ENCODE measurements at places on chromosomes 5 and 9.
A peak's percentile ranks its signal among the peaks of the same experiment; 100 is the strongest.

DNA sequence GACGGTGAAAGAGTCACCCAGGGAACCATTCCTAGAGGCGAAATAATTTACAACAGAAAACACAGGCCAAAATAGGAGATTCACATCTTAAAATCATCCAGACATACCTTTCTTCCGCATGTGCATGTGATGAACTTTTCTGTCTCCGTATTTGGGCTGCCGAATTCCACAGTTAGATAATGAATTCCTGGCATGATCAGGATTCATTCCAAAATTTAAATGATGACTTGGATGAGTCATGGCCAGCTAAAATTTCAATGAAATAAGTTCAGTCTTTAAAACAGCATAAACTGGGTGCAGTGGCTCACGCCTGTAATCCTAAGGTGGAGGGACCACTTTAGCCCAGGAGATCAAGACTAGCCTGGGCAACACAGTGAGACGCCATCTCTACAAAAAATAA lies 82.7 kb downstream of the DROSHA start:
- DNase-seq, result no peak

DNA sequence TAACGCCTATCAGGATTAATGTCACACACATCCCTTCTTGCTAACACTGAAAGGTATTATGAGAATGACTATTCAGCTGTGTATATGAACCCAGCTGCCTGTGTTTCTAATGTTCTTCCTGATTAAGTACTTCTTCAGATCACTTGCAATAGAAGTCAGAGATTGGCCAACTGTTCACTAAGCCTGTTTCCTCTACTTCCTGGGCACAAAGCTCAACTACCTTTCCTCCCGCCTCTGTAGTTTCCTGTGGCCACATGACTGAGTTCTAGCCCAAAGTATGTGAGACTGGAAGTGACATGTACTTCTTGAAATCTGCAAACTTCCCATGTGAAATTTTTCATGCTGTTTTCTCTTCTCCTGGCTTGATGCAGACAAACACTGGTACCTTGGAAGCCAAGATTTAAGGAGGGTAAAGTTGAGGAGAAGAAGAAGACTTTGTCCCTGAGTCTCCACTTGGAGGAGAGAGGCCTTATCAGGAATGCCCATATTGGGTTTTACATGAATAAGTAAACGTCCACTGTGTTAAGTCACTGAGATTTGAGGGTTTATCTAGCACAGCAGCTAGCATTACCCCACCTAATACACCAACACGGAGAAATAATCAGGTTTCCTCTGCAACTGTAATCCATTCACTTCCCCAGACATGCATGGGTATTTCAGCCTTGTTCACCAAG lies 58.6 kb downstream of the SLIT3 start:
- DNase-seq, result no peak

- DNase-seq, result peak; percentile 10
These were observed 1.0 kb downstream of the GGTA1 start for GRCh38 chr9:121498487-121499176.

DNA sequence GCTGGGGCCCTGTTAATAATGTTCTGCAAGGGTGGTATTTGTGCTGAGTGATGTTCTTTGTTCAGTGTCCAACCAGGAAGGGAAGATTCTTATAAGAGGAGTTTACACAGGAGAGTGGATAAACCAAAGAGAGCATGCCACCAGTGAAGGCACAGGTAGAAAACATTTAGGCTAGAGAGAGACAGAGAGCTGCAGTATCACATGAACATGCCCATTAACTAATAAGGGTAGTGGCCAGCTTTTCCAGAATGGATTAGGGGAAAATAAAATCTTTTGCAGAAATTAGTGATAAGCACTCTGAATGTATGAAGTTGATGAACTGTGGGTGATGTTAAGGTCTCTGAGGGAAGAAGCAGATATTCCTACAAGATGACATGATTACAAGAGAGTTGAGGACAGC lies 54.1 kb upstream of the PRLR start:
- DNase-seq, result no peak

DNA sequence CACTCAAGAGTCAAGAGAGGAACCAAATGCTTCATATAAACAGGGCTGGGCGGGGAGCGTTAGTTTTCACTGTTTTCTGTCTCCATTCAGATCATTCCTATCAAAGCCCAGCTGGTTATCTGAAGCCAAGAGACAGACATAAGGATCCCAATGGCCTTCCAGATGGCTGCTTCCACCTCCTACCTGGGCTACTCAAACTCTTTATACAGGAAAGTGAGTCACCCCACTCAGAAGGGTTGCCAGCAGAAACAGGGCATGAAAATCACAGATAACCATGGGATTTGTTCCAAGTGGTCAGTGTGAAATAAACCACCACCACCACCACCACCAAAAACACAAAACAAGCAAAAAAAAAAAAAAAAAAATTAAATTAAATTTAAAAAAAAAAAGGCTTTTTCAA lies 5.5 kb downstream of the PRSS3 start:
- DNase-seq, result no peak

DNA sequence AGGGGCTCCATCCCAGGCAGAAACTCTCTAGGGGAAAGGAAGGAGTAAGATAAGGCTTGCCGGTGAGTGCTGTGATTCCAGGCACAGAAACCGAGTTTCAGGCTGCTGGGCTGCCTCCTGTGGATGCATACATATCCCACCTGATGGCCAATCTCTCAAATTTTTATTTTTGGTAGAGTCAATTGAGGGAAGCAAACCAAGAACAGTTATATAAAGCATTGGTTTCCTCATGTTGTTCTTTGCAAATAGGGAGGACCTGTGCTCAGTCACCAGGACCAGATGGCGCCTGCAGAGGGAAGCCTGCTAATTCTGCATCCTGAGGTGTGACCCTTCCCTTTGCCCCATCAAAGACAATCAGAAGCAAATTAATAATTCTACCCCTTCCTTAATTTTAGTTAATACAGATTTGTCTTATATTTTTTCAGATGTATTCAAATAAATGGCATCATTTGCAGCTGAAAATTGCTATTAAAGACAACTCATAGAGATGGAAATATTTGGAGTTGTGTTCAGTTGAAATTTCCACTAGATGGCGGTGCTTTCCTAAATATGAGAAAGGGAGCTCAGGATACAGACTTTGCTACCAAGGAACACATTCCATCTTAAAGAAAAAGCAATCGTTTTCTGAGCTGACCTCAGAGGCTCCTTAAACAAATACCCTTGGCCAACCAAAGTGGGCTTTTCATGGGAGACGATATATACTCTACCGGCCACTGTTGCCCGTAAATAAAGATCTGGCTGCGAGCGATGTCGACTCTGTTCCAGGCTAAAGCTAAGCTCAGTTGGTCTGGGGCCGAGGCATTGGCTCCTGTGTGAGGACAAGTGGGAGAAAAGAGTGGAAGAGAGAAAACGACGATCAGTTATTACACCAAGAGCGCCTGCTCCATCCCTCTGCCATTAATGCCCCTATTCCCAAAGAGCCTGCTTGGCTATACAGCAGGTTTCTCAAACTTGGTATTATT lies 225.7 kb upstream of the KLF9 start:
- no peak for DNase-seq

- DNase-seq, result no peak
These were observed 24.8 kb downstream of the GRIA1 start for GRCh38 chr5:153515301-153515700.

DNA sequence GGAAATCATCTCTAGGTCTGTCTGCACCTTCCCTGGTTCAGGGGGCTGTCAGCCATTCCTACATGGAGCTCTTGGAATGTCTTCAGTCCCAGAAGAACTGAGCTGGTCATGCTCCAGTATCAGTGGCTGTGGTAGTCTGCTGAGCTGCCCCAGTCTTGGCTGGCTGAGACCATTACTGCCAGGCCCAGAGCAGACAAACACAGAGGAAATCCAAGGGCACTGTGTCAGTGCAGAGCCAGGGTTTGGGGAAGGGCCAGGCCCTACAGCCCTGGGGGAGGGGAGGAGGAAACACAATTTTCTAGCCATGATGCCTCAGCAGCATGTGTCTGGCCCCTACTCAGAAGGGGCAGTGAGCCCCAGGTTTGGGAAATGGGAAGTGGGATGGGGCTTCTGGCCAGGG lies 58.4 kb downstream of the ARHGEF37 start:
- DNase-seq, result no peak

DNA sequence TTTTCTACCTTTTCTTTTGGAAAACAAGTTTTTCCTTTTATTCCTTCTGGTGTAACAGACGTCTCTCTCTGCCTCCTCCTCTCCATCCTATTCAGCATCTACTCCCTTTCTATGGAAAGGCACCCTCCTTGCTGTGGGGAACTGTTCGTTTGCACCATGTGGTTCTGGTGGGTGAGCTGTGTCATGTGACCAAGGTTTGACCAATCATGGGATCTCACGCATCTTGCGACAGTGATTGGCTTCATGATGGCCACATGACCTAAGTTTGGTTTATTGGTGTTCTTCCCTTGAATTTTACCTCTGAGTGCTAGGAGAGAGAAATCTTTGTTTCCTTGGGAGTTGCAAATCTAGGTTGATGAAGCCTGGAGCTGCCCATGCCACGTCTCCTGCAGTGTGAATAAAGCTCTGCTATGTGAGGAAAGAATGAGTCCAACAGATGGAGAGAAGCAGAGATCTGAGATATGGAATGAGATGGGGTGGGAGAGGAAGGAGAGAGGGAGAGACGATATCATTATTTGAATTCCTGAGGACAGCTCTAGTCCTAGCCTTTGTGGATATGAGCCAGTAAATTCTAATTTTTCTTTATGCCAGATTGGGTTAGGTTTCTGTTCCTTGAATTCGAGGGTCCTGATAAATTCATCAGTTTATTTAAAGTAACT lies 178.8 kb upstream of the IL12B start:
- DNase-seq, result no peak

- no peak for DNase-seq
These were observed 176.7 kb upstream of the ZNF608 start for GRCh38 chr5:124923131-124923530.

- DNase-seq, result no peak
These were observed 232.5 kb downstream of the PJA2 start for GRCh38 chr5:109177227-109177626.

DNA sequence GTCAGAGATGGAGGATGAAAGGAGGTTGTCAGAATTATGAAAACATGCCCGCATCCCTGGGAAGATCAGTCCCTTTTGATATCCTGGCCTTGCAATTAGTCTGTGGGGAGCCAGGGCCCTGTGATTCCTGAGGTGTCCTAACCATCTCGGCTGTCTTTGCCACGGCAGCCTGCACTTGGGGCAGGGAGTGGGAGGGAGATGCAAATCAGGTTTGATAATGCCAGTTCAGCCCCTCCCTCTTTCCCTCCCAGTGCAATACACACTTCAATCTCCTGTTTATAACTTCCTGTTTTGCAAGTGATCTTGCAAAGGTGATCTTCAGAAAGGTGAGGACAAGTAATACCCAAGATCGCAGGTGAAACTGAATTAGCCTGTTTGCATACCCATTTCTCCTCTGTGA lies 114.0 kb upstream of the ALDH1B1 start:
- no peak for DNase-seq

DNA sequence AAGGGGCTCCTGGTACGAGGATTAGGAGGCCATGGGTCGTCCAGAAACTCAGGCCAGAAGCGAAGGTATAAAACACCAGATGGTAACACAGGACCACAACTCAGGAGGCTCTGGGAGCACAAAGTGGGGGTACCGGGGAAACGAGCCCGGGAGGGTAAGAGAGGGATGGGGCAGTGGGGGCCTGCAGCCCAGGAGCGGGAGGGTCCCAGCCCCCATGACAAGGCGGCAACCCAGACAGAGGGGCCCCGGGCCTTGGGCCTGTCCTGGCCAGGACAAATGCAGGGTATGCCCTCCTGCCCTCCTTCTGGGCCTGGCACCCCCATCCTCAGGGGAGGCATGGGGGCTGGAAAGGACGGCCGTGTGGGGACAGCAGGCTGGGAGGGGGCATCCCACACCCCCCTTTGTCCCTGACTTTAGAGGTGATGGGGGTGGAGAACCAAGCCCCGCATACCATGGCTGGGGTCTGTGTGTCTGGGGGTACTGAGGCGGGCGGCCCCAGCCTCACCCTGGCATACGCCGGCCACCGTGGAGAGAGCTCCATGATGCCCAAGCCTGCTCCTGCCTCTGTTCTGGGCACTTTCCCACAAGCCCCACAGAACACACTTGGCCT lies 47.0 kb upstream of the EXOC3 start:
- no peak for DNase-seq

- DNase-seq, result no peak
These were observed 19.9 kb downstream of the MTX3 start for GRCh38 chr5:79971156-79971555.

- DNase-seq, result no peak
These were observed 43.5 kb downstream of the PTPDC1 start for GRCh38 chr9:94127806-94128205.

Measured in activated naive CD4-positive, alpha-beta T cell treated with anti-CD3 and anti-CD28 coated beads, Interleukin-2, amount 50 U/mL, for 72 hours (primary cell).